Activated CD8-positive, alpha-beta memory T cell treated with anti-CD3 and anti-CD28 coated beads for 1 hour (primary cell): ENCODE measurements at places on chromosomes 1 and 21.

DNA sequence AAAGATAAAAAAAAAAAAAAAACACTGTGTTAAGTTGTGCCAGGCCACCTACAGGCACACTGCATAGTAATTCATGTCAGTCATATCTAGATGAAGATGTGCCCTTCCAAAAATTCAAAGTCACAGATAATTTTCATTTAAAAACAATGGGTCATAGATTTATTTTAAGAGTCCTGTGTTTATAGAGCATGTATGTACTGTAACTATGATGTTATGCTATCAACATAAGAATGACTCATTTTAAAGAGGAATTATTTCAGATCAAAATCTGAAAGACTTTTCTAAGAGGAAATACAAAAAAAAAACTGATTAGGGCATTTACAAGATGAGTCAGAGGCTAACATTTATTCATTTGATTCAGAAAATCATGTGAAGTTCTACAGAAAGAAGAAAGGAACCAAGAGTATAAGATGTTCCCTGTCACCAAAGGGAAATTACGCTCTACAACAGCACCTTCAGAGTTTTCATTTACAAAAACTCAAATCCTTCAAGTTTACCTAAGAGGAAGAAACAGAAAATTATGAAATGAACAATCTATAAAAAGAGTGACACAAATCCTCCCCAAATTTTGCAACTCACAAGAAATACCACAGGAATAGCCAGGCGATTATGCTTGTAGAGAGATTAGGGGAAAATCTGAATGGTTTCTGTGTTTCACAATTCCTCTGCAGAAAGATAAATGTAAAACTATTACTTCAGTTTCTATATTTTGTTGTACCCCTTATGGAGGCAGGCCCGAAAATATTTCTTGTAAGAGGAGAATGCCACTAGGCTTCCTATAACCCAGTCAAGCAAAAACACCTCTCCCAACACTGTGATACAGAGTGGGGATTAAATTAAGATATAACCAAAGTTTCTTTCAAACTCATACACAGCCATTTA, 13.8 kb downstream of the TP53BP2 start:
- DNase-seq = no peak

DNA sequence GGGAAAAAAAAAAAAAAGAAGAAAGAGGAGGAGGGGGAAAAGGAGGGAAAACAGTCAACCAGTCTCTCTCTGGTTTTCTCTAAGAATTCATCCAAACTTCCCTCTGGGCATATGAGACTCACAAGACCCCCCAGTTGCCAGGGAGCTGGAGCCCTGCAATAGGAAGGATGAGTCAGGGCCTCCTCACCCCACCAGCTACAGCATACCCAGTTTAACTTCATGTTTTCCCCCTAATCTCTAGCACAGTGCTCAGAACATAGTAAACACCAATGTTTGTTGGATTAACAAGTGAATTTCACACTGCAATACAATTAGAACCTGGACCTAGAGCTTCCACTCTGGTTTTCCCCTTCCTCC, 7.8 kb downstream of the F11R start:
- no peak for DNase-seq

GRCh38 chr21:34886240-34887104, 162.6 kb downstream of the RUNX1 start:
- no peak for DNase-seq

- DNase-seq = no peak
These were observed 21.1 kb downstream of the ERG start for GRCh38 chr21:38477226-38477625.
